ENCODE measurements at places on chromosomes 5 and 9.

DNA sequence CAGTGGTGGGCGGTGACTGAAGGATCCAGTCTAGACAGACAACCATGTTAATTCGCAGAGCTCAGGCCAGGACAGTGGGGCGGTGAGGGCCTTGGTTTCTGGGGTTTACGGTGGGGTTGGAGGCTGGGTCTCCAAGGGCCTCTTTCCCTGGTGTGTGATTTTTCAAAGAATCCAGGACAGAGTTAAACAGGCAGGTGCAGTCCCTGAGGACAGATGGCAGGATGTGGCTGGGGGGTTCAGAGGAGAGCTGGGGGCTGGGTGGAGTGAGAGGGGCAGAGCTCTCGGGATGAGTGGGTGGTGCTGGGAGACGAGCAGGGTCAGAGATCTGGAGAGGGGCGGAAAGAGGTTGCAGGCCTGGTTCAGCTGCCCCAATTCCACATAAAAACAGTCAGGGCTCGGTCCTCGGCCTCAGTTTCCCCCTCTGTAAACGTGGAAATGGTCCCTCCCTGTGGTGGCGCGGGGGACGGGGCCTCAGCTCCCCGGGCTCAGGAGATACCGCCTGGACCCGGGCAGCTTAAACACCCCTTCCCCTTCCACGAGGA is 145.9 kb downstream of the GAPVD1 start:
- no peak for DNase-seq

DNA sequence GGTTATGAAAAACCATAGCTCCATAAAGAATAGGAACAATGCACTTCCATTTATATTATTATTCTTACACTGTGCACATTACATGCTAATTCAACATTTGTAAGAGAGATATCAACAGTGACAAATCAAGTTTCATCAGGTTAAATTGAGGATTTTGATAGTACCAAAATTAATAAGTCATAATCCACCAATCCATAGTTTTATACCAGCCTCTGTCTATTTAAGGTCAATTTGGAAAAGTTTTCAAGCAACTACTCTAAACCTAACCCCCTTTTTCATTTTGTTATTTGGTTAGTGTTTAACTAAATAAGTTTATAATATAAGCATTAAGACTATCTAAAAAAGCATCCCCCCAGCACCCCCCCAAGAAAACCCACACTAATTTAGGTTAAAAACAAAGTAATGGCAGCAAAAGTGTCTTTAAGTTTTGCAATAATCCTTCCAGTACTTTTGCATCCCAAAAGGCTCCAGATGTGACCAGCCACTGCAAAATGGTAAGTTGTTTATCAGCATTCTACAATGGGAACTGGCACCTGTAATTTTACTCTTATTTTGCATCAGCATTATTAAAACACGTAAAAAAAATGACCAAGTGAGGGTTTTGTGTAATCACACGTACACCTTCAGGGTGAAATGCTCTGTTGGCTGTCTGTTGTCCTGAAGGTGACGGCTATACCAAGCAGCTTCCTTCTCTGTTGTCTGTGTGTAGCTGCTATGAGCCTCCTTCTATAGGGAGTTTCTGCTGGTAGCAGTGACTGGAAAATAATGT is 36.8 kb upstream of the SSBP2 start:
- no peak for DNase-seq

GRCh38 chr9:110025551-110026170 is 182.3 kb downstream of the C9orf152 start:
- no peak for DNase-seq

DNA sequence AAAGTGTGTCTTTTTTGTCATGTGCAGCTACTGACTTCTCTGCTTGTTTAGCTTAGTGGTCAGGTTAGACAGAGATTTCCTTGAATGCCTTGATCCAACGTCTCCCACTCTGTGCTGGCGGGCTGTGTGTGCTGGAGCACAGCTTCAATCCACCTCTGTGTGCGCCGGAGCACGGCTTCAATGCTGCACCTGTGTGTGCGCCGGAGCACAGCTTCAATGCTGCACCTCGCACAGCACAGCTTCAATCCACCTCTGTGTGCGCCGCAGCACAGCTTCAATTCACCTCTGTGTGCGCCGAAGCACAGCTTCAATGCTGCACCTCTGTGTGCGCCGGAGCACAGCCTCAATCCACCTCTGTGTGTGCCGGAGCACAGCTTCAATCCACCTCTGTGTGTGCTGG is 69.0 kb upstream of the PHYKPL start:
- no peak for DNase-seq

DNA sequence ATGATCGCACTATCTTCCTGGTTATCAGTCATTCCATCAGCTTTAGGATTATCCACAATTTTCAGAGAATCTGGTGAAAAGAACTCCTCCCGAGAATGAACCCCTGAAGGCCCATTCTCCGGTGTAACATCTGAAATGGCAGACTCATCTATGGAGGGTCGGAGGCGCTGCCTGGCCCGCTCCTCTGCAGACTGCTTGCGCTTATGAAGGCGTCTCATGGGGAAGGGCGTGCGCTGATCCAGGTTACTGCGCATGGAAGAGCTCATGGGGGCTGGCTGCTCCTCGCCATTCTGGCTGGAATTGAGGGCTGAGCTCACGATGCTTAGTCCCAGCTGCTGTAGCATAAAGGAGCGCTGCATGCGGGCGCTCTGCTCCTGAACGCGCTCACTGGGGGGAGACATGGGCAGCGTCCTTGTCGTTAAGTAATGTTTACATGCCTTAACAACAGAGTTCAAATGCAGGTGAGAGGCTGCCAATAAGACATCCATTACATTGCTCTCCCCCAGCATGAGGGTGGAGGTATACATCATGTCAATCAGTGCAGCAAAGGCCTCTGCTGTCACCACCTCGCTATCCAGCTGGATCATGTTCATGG is 19.4 kb downstream of the GRHPR start:
- DNase-seq, result no peak

DNA sequence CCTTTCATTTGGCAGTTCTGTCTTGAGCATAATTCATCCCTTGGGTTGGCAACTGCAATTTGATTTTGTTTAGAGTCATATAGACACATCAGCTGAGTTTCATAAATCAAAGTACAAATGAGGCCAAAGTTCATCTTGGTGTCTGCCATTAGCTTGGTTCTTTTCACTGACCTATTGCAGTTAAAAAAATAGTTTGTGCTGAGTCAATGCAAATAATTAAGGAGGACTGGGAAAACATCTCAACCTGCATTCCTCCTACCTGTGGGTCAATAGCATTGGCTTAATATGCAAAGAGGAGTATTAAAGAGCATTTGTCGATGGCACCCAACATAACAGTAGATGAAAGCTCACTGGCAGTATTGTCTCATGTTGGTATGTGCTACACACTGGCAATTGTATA is 1.6 kb downstream of the PKD2L2 start:
- no peak for DNase-seq

DNA sequence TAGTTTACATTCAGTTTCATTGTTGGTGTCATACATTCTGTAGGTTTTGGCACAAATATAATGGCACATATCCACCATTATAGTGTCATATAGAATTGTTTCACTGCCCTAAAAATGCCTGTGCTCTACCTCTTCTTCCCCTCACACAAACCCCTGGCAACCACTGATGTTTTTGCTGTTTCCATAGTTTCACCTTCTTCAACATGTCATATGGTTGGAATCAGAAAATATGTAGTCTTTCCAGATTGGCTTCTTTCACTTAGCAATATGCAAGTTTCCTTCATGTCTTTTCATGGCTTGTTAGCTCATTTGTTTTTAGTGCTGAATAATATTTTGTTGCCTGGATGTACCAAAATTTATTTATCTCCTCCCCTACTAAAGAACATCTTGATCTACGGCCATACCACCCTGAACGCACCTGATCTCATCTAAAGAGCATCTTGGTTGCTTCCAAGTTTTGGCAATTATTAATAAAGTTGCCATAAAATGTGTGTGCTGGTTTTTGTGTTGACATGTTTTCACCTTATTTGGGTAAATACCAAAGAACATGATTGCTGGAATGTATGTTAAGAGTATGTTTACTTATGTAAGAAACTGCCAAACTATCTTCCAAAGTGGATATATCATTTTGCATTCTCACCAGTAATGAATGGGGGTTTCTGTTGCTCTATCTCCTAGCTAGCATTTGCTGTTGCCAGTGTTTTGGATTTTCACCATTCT is 17.0 kb upstream of the CDK20 start:
- DNase-seq, result no peak

DNA sequence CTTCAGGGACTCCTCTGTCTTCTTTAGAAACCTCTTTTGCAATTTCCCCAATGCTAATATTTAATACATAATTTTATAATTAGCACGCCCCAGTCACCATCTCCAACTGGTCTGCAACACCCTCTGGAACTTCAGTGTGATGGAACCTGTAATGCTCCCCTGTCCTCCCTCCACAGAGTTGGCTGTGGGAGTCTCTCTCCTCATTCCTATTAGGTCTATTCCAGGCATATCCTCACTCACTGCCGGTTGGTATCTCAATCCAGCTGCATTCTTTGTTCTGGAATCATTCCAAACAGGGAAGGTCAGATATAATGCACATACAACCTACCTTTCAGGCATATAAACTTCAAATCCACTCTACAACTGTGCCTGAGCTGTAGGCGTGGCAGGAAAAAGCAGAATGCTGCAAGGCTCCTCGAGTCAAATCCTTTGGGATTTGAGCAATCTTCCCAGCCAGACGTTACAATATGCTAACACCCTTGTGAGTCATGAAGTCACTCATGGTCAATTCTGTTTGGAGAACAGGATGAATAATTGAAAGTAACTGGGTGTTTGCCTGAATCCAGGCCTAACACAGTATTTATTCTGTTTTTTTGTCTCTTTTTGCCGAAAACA is 293.8 kb downstream of the CWC27 start:
- DNase-seq, result no peak

GRCh38 chr5:125037020-125037419 is 290.6 kb upstream of the ZNF608 start:
- DNase-seq, result no peak

GRCh38 chr5:175680463-175680862 is 22.6 kb downstream of the HRH2 start:
- no peak for DNase-seq

DNA sequence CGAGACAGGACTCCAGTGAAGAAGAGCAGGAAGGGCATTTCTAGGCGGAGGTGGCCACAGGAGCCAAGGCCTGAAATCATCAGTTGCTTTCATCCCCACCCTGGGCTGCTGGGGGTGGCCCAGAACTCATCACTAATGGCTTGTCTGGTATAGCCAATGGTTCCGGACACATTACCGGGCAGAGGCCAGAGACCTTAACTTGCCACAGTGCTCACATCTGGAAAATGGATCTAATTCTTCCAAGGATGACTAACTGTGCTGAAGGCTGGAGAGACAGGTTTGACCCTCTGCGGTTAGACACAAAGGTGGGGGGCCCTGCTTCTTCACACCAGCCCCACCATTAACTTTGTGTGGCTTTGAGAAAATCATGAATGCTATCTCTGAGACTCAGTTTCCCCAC is 6.2 kb upstream of the COL27A1 start:
- DNase-seq, result no peak

DNA sequence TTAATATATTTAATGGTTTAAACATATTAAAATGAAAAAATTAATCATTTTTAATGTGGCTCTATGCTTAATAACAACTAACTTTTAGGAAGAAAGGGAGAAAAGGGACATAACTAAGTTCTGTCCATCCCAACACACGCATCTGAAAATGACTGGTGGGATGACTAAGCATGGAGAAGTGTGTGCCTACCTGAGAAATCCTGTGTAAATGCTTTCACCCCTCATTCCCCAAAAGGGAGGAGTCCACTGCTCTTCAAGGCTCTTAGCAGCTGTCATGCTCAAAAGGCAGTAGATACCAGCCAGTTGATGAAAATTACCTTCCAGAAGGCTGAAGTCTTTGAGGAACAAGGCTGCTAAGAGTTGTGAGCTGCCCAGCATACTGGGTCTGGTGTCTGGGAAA is 130.9 kb downstream of the NFIB start:
- no peak for DNase-seq

DNA sequence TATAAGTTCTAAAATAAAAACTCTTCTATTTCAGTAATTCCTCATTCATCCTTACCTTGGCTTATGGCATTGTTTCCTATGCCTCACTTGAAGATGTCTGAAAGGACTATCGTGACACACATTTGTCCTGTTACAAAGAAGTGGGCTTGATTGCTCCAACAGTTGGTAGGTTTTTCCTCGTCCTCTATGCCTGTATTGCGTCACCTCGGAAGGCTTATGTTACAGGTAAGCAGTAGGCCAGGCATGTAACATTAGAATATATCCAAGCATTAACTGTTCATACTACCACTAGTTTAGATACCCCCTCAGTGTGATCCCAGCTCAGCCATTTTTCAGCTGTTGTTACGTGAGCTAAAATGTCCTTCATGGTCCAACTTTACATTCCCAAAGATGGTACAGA is 116.7 kb downstream of the MLLT3 start:
- DNase-seq, result no peak

GRCh38 chr5:169893571-169893970 is 86.7 kb downstream of the INSYN2B start:
- DNase-seq, result no peak

- DNase-seq, result no peak
Observed at GRCh38 chr9:72675586-72675985, 154.2 kb downstream of the TMC1 start.

- DNase-seq, result no peak
Observed at GRCh38 chr9:7300484-7300883, 499.1 kb downstream of the DMAC1 start.

DNA sequence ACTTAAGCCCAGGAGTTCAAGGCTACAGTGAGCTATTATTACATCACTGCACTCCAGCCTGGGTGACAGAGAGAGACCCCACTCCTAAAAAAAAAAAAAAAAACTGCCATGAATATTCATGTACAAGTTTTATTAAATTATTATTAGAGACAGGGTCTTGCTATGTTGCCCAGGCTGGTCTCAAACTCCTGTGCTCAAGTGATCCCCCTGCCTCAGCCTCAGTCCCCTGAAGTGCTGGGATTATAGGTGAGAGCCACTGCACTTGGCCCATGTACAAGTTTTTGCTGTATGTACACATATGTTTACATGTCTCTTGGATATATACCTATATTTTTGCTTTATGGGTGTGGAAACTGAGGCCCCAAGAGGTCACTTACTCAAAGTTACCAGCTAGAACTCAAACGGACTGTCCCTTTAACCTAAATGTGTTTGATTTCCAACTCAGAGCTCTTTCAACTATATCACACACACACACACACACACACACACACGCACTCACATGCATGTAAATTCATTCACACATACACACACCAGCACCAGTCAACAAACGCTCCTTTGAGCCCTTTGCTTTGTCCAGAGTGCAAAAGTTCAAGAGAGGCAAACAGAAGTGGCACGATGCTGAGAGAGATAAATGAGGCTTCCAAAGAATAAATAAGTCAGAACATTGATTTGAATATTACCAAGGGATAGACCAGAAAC is 42.3 kb upstream of the STRBP start:
- no peak for DNase-seq

- no peak for DNase-seq
Observed at GRCh38 chr9:36632892-36633291, 60.2 kb downstream of the MELK start.
